ENCODE measurements at places on chromosomes 13 and 19. TPM values are rescaled to one million over a fixed set of nuclear protein-coding genes. Genes with fewer than 3 reads are reported as not detected.

The CARM1 gene
- total RNA-seq = 52.4 TPM

The FPR1 gene
- total RNA-seq = 0.61 TPM

The KIR3DL3 gene
- total RNA-seq = not detected

The DIAPH3 gene
- total RNA-seq = 8.4 TPM

The EPS8L1 gene
- 0.36 TPM for total RNA-seq

The GGACT gene
- 11.4 TPM for total RNA-seq

The GNA15 gene
- not detected for total RNA-seq

The CD33 gene
- not detected for total RNA-seq

The ZNF799 gene
- 3.6 TPM for total RNA-seq

The SSBP4 gene
- total RNA-seq = 96.4 TPM

The ZNF101 gene
- total RNA-seq = 5.5 TPM

The CACNG6 gene
- total RNA-seq = not detected

The SGCG gene
- total RNA-seq = 0.32 TPM

The APC2 gene
- total RNA-seq = 0.49 TPM

The FGF22 gene
- total RNA-seq = not detected

The COLGALT1 gene
- total RNA-seq = 113 TPM
